Muscle of leg (tissue), 16 donors: ENCODE measurements at places on chromosomes 1 and 21. TPM values are rescaled to one million over a fixed set of nuclear protein-coding genes. Genes with fewer than 3 reads are reported as not detected.

The MYBPH gene
- total RNA-seq: 109 TPM

The FAM72B gene
- 1.5 TPM for total RNA-seq

The S100A12 gene
- 1.4 TPM for total RNA-seq

The PTPN14 gene
- total RNA-seq: 14.6 TPM

The VWA5B1 gene
- total RNA-seq: 0.04 TPM

The SAMD11 gene
- 8.1 TPM for total RNA-seq

The ACKR1 gene
- 2.7 TPM for total RNA-seq

The KRTAP11-1 gene
- total RNA-seq: not detected

The COL6A2 gene
- 481 TPM for total RNA-seq

DNA sequence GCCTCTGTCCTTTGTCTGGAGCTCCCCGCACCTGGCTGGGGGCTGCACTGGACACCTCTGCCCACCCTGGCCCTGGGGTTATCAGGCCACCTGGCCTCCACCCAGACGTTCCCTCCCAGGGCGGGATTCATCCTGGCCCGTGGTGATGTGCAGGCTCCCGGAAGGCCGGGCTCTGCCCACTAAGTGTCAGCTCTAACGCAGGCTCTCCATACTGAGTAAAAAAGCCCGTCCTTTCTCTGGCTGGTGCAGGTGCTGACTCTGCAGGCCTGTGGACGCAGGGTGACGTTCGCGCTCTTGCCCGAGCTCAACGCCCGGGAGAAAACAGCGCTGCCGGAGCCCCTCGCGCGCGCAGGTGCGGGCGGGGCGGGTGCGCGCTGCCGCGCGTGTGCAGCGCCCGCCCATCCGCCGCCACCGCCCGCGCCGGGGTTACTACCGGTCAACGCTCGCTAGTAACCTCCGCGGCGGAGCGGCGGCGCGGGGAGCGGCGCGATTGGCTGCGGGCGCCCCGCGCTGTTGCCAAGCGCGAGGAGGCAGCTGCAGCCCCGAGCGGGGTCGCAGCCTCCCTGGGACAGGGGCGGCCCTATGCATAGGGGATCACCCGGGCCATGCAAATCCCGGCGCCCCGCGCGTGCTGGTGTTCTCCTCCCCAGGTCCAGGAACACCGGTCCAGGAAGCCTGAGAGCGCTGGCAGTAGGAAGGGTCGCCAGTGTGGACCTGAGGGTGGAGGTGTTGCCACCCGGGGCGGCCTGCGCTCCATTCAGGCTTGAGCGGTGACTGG, 15.7 kb downstream of the ABCG1 start:
- no peaks in the 10 kb centered on the region for H3K27me3 ChIP-seq
- peaks cover 70% of the 10 kb centered on the region for H3K4me1 ChIP-seq
- H3K27ac ChIP-seq: peak overlapping the region; percentile 90

DNA sequence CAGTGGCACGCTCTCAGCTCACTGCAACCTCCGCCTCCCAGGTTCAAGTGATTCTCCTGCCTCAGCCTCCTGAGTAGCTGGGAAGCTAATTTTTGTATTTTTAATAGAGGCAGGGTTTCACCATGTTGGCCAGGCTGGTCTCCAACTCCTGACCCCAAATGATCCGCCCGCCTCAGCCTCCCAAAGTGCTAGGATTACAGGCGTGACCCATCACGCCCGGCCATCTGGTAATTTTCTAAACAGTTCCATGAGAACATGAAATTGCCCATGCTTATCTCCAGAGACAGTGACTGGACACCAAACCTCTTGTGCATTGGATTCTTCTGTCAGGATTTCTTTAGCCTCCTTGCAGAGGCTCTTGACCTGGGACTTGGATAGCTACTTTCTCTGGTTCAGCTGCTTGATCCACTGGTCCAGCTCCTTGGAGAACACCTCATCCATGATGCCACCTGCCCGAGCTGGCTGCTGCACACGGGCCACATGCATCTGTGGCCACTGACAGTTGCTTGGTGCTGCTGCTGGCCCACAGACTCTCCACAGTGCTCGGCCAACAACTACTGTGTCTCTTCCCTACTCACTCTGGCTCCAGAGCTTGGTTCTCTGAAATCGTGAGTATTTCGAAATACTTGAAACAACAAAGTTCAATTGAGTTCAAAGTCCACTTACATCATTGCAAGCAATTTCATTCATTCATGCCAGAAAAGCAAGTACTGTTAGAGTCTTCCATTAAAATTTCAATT, 40.0 kb upstream of the CTPS1 start:
- no peaks in the 10 kb centered on the region for H3K36me3 ChIP-seq
- H3K27ac ChIP-seq: no peak overlapping the region
- H3K27me3 ChIP-seq: no peaks in the 10 kb centered on the region
- peaks cover 2% of the 10 kb centered on the region for H3K4me1 ChIP-seq

GRCh38 chr1:48889082-48889481, 112.4 kb upstream of the BEND5 start:
- no peaks in the 10 kb centered on the region for H3K27me3 ChIP-seq
- H3K27ac ChIP-seq: no peak overlapping the region
- H3K4me3 ChIP-seq: no peak overlapping the region
- DNase-seq: no peak
- H3K36me3 ChIP-seq: no peaks in the 10 kb centered on the region
- no peaks in the 10 kb centered on the region for H3K4me1 ChIP-seq

DNA sequence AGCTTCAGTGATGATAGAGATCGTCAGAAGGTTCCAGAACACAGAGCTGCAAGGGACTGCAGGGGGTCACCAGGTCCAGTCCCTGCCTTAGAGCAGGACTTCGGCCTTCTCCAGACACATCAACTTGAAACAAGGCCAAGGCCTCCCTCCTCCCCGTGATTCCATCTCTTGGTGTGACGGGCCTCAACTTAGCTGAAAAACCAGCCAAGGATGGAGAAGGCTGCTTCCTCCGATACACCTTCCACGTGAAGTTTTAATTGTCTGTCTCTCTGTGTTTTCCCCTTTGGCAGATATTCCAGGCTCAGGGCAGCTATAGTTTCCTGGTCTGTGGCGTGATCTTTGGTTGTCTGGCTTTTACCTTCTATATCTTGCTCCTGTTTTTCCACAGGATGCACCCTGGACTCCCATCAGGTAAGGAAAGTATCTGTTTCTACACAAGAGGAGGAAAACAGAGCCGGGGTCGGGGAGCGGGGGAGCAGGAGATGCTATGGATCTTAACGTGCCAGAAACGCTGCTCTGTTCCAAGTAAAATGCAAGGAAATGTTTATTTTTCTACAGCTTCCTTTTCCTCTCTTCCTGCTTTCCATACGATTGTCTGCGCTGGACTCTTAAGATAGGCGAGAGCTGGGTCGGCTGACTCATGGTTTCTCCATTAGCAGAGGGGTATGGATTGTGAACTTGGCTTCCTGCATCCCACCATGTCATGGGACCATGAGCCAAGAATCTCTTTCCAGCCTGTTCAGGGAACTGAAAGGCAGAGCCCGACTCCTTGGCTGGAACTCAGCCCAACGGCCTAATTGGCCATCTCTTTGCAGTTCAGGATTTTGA, 32.8 kb downstream of the ELK4 start:
- H3K27me3 ChIP-seq: no peaks in the 10 kb centered on the region
- peaks cover 13% of the 10 kb centered on the region for H3K36me3 ChIP-seq
- peak; percentile 98 for DNase-seq
- H3K27ac ChIP-seq: peak overlapping the region; percentile 92

DNA sequence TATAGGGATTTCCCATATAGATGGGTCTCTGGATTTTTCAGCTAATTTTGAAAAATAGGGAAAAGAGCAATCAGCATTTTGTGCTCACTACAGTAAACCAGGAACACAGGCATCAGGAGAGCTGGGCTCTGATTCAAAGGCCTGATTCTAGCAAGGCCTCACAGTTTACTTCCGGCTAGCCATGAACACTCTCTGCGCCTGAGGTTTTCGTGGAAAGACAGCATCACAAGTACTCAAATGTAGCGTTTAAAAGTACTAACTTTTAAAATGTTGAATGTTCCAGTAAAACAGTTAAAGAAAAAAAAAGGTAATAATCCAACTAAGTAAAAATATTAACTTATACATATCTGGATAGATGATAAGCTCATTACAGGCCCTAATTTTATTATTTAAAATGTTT, 120.6 kb downstream of the SLC45A1 start:
- H3K4me1 ChIP-seq: peaks cover 33% of the 10 kb centered on the region
- no peak overlapping the region for H3K4me3 ChIP-seq

DNA sequence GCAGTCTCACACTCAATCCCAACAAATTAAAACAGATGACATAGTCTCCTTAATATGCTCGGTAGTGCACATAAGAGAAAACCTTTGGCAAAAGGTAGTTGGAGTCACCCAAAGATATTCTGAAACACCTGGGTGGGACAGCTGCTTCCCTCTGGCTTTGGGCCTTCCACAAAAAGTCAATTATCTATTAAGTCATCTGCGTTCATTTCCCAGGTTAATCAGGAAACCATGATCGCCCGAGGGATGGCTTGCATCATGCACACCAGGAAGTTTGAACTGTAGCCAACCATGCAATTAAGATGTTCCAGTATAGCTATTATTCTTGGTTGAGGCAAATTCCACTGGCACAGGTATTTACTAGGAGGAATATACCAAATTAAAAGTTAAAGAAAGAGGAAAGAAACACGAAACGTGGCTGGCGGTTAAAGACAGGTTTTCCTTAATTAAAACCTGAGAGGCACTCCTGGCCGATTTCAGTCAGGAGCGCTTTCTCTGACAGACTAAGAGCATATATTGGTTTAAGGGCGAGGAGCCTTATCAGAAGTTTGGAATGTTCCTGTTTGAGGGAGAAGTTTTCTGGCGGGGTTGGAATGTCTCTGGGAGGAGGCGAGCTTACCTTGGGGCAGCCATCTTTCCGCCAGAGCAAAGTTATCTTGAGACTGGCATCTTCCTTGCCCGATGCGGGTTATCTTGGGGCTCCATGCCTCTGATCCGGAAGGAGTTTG, 19.9 kb downstream of the CLDN17 start:
- H3K4me1 ChIP-seq: no peaks in the 10 kb centered on the region
- no peaks in the 10 kb centered on the region for H3K27me3 ChIP-seq
- no peak overlapping the region for H3K4me3 ChIP-seq
- H3K36me3 ChIP-seq: no peaks in the 10 kb centered on the region
- peak; percentile 36 for DNase-seq
- no peak overlapping the region for H3K27ac ChIP-seq

GRCh38 chr1:224132901-224133300, 19.0 kb downstream of the FBXO28 start:
- H3K4me3 ChIP-seq: no peak overlapping the region
- no peaks in the 10 kb centered on the region for H3K4me1 ChIP-seq
- no peaks in the 10 kb centered on the region for H3K27me3 ChIP-seq
- H3K27ac ChIP-seq: no peak overlapping the region

DNA sequence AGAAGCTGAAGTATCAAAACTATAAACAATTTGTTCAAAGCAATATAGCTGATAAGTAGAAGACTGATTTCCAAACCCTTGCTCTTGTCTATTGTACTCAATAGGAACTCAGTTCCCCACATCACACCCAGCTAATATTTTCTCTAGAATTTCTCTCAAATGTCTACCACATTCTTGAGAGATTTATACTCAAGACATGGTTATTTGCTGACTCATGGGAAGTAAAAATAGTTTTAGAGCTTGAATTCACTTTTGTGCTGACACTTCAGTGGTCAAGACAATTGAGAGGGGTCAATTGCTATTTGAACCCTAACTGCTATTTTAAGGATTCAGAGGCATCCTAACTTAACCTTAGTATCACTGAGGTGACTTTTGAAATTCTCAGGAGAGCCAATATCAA, 99.0 kb downstream of the TNNI3K start:
- H3K27ac ChIP-seq: no peak overlapping the region
- DNase-seq: no peak
- H3K27me3 ChIP-seq: no peaks in the 10 kb centered on the region
- no peaks in the 10 kb centered on the region for H3K4me1 ChIP-seq
- no peak overlapping the region for H3K4me3 ChIP-seq
- H3K36me3 ChIP-seq: no peaks in the 10 kb centered on the region

- no peaks in the 10 kb centered on the region for H3K36me3 ChIP-seq
- peaks cover 23% of the 10 kb centered on the region for H3K4me1 ChIP-seq
- DNase-seq: no peak
- H3K27ac ChIP-seq: no peak overlapping the region
- peaks cover 47% of the 10 kb centered on the region for H3K27me3 ChIP-seq
Measured at GRCh38 chr1:1071486-1072298, 2.4 kb downstream of the RNF223 start.

- H3K27ac ChIP-seq: no peak overlapping the region
- peak; percentile 75 for DNase-seq
- no peaks in the 10 kb centered on the region for H3K27me3 ChIP-seq
- no peaks in the 10 kb centered on the region for H3K36me3 ChIP-seq
- H3K4me3 ChIP-seq: no peak overlapping the region
Measured at GRCh38 chr1:119367432-119368124, 1.0 kb upstream of the HAO2 start.

DNA sequence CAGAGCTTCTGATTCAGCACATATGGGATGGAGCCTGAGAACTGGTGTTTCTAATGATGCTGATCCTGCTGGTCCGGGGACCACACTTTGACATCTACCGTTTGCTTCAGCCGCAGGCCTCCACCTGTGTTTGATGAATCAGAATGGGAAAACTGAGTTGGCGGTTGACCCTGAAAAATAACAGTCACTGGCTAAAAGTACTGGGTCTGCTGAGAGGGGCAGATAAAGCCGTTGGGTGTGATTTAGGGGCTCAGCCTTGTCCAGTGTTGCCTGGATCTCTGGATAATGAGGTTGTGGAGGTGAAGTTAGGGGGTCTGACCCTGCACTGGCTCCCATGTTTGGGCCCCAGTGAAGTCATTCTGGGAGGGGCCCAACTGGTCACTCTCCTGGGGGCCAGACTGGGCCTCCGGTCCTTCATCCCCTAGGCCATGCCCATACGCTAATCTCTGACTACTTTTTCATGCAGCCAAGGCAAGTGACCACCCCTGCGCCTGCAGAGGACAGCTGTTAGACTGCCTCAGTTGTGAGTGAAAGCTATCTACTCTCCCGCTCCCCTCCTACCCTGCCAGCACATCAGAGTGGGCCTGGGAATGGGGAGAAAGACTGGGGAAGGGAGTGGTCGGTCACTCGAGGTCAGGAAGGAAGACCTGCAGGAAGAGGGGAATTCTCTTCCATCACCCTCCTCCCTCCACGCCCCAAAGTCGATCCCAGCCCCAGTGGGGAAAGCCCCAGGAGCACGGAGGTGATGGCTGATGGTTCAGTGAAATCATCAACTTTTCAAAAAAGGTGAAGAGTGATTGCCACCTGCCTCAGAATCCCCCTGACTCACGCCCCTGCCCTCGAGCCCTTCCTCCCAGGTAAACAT, 27.7 kb downstream of the VASH2 start:
- no peak overlapping the region for H3K4me3 ChIP-seq
- no peaks in the 10 kb centered on the region for H3K27me3 ChIP-seq
- H3K27ac ChIP-seq: peak overlapping the region; percentile 94
- DNase-seq: peak; percentile 21
- peaks cover 71% of the 10 kb centered on the region for H3K4me1 ChIP-seq

DNA sequence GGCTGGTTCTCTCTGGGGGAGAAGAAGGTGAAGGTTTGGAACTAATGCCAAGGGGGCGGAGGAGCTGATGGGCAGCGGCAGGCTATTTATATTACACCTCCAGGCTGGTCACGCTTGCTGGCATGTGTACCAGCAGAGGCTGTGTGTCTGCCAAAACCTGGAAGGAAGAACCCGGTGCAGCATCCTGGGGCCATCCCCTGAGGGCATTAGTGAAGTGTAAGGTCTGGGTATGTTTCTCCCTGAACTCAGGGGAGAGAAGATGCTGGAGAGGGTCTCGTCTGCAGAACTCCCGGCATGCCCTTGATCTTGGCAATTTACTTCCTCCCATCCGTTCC, 5.3 kb downstream of the DISP3 start:
- no peak for DNase-seq
- peaks cover 10% of the 10 kb centered on the region for H3K4me1 ChIP-seq
- no peak overlapping the region for H3K27ac ChIP-seq
- H3K27me3 ChIP-seq: peaks cover 30% of the 10 kb centered on the region
- no peaks in the 10 kb centered on the region for H3K36me3 ChIP-seq

GRCh38 chr1:233357595-233358397, 30.3 kb downstream of the MAP3K21 start:
- H3K27me3 ChIP-seq: peaks cover 7% of the 10 kb centered on the region
- peak; percentile 11 for DNase-seq
- no peak overlapping the region for H3K4me3 ChIP-seq
- H3K36me3 ChIP-seq: no peaks in the 10 kb centered on the region
- no peak overlapping the region for H3K27ac ChIP-seq
- no peaks in the 10 kb centered on the region for H3K4me1 ChIP-seq
